RKO (cell line): ENCODE measurements at places on chromosomes 5 and 9.

DNA sequence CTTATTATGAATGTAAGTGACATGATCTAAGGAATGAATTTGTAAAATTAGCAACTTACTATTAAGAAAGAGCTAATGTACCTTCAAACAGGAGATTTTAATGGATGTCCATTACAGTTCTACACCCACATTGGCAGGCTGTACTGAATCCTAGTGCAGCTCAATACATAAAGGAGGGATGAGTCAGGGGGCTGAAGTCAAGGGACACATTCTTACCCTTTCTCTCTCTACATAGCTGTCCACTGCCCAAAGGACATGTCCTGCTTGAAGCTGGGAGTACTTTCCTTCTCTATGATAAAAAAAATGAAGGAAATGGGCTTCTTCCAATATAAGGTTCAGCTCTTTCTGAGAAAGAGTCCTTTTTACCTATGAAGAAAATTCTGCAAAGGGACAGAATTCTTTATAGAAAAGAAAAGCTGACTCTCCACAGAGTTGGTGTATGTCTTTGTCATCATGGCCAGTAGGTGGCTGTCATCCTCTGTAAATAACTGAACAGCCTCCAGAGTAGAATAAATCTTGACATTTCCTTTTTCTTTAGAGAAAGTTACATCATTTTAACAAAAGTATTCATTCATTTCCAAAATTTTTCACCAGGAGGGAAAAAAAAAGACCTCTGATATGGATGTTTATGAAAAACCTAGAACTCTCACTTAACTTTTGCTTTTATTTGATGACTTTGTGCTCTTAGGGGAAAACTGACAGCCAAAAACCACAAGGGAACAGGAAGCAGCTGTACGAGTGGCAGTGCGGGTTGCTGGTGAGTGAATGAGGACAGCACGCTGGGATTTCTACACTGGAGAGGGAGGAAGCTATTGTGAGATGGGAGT lies 13.1 kb upstream of the IFNA14 start:
- DNase-seq: peak; percentile 65

DNA sequence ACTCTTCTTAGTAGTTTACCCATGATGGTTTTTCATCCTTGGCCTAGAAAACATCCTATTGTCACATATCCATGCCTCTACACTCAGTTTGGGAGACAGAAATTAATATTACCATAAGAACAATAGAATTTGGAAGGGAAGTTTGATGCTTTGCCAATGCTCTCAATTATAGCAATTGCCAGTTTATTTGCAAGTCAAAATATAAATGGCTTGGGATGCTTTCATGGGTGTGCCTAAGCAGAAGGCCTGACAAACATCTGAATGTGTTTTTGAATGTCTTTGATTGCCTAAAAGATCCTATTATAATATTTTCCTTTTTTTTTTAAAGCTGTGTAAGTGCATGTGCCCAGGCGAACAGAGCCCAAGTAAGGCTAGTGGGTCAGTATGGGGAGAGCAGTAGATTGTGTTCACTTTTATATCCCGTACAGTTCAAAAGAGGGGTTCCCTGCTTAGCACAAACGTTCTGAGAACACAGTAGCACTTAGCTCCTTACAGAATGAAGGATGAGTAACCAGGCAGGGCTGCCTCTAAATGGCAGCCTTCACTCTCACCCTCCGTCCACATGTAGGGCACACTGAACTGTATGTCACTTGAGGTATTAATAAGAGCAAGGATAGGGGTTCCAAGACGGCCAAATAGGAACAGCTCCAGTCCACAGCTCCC lies 56.0 kb upstream of the AGXT2 start:
- DNase-seq: no peak

DNA sequence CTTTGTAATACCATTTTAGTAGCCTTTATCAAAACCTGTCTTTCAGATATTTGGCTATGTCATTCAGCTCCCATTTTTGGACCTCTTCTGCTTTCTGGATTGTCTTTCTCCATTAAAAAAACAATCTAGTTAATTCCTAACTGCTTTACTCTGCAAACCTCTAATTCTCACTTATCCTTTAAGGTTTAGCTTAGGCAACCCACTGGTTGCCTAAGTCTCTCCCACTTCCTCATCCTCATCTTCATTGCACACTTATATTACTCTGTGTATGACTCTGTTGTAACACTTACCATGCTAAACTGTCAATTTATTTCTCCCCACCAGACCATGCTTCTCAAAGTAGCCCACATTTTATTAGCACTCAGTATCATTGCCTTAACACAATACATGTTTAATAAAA lies 205.0 kb upstream of the DMRTA1 start:
- no peak for DNase-seq

DNA sequence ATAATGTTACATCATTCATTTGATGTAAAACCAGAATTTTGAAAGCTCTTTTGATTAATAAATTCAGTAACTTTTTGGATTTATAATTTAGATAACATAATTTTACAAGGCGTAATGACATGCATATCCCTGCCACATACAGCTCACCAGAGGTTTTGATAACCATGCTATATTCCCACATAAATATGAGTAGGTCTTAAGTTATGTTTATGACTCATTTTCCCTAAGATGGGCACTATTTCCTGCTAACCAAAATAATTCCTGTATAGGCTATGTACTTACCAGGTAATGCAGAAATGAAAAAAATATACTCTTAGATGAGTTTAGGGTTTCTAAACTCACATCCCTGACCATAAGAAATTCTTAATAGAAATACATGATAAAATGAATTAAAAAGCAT lies 93.9 kb upstream of the EDIL3 start:
- peak; percentile 37 for DNase-seq

GRCh38 chr5:31916327-31916726 lies 257.8 kb downstream of the GOLPH3 start:
- no peak for DNase-seq

GRCh38 chr5:15639288-15639687 lies 139.3 kb downstream of the FBXL7 start:
- DNase-seq: no peak

DNA sequence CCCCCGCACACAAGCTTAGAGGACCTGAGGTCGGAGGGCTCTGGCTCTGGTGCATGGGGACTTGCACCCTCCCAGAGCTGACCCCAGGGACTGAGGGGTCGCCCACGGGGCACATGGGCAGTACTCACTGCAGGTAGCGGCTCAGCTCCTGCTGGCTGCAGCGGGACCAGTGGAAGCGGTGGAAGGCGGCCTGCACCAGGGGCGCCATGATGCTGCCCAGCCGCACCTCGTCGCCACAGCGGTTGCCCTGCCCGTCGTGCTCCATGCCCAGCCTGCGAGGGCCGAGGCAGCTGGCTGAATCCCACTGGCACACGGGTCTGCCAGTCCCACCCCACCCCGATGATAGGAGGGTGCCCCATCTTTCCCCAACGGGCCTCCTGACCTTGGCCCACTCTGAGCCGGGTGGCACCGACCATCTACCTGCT lies 93.8 kb downstream of the ZNF354C start:
- DNase-seq: no peak

GRCh38 chr5:168592014-168592368 lies 12.8 kb upstream of the PANK3 start:
- DNase-seq: no peak

GRCh38 chr5:68350176-68350575 lies 134.6 kb downstream of the PIK3R1 start:
- DNase-seq: no peak

DNA sequence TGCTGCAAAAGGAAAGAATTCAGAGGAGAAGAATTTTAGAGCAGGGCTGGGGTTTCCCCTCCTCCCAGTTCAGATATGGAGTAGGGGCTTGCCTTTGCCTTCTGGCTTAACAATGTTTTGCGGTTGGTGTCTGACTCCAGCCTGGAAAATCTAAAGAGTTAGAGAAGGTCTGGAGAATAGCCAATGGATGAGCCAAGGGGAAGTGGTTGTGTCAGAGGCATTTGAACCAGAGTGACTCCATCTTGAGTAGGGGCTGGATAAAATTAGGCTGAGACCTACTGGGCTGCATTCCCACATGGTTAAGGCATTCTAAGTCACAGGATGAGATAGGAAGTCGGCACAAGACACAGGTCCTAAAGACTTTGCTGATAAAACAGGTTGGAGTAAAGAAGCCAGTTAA lies 133.7 kb downstream of the DIRAS2 start:
- no peak for DNase-seq

GRCh38 chr9:124392871-124393460 lies 22.3 kb downstream of the PSMB7 start:
- DNase-seq: peak; percentile 99

DNA sequence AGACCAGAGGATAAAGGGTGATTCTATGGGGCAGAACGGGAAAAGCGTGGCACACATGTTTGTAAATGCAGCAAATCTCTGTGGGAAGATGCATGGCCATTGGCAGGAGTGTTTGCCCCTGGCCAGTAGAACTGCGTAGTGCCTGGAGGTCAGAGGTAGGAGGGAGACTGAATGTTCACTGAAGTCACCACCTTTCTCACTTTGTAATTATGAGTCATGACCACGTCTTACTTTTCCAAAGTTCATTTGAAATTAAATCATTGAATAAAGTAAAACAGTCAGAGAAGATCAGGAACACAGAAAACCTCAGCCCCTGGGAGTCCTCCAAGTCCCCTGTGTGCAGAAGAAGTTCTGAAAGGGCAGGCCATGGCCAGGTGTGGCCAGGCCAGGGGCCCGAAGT lies 4.6 kb downstream of the PTGES start:
- peak; percentile 44 for DNase-seq

- DNase-seq: peak; percentile 62
Measured at GRCh38 chr5:6820851-6821479, 107.7 kb downstream of the TENT4A start.

DNA sequence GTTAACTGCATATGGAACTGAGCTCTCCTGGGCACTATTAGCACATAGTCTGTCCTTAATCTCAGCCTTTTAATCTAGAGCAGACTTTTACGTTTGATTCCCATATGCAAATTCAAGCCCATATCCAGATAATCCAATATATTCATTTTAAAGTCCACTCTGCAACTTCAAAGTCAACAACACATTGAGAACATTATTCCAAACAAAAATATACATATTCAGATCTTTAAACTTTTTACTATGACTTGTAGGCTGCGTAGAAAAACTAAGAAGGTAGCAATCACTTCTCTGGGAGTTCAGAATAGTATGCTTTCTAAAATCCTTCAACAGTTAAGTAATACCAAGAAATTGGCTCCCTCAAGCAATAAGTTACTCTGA lies 499.4 kb downstream of the SPATA31D1 start:
- DNase-seq: no peak

DNA sequence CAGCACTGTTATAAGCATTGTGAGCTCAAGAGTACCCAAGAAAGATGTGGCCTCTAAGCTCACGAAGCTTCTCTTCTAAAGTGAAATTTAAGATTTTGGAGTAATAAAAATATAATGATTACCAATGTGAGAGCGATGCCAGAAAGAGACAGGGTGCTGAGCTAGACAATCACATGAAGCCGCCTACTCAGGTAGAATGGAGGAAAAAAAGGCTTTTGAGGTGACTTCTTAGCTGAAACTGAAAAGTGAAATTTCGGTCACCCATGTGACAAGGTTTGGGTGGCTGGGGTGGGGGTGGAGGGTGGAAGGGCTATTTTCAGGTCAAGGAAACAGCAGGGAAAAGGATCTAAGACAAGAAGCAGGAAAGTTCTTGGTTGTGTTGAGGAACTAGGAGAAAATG lies 388.2 kb upstream of the WWC1 start:
- DNase-seq: no peak

- peak; percentile 98 for DNase-seq
Measured at GRCh38 chr9:38047301-38048251, 21.5 kb downstream of the SHB start.

- no peak for DNase-seq
Measured at GRCh38 chr5:97980291-97980690, 793.2 kb upstream of the RGMB start.

DNA sequence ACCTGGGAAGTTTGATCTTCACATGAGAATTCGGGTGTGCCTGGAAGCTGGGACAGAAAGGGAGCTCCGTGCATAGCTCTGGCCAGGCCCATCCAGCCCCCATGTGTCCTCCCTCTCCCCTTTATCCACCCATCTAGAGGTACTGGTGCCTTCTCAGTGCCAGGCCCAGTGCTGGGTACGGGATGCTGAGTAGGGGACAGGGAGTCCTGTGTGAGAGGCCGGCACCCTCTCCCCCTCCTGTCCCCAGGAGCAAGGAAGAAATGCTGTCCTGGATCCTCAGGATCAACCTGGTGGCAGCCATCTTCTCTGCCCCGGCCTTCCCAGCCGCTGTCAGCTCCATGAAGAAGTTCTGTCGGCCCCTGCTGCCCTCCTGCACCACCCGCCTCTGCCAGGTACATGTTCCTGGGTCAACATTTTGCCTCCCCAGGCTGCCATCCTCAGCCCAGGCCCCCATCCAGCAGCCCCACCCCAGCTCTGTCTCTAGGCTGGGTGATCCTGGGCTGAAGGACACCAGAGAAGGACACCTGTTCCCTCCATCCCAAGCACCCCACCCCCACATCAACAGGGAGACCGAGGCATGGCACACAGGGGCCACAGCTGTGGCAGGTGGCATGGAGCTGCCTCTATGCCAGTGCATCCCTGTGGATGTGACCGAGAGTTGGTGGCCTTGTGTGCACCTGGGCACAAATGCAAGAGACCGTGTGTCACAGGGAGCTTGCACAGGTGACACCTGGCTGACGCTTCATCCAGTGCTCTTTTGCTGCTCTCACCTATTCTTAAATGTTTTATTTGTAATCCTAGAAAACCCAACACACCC lies 43.0 kb downstream of the PSD2 start:
- no peak for DNase-seq

DNA sequence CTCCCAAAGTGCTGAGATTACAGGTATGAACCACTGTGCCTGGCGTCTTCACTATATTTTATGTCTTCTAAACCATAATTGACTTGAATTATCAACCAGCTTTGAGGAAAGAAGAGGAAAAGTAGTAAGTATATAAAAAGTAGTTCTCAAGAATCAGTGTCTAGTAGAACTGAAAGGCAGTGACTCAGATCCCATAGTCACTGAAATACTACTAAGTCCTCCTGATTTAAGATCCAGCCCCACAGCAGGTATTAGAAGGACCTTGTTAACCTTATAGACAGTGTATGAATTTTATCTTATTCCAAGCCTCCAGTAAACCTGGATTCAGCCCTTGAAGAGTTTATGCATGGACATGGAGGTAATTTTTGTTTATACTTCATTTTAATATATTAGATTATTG lies 31.5 kb downstream of the LNPEP start:
- no peak for DNase-seq

DNA sequence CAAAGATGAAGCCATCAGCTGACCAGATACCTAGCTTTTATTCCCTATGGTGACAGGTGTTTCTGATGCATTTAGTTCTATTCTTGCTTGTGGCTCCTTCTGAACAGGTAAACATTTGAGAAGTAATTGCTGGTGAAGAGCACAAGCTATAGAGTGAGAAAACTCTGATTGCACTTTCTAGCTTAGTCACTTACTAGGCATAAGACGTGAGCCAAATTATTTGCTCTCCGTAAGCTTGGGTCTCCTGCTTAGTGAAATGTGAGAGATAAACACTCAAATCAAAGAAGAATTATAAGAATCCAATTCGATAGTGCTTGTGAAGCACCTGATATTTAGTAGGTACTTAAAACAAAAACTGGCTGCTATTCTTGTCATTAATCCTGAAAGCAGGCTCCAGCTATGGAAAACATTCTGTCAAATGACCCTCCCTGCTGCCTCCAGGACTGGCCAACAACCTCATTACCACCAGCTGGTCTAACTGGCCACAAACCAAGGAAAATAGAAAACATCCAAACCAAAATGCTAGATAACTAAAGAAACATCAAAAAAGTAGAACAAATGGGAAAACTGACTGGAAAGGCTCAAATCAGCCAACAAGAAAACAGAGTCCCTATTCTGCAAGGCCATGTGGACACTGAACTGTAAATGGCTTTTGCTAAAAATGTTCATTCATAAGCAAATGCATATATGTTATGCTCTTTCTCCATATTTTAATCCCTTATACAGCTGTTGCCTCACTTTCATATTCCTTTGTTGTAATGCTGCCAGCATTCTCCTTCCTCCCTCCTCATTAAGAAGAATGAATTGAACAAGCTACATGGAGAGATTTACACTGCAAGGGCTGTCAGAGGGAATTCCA lies 616.1 kb downstream of the DTWD2 start:
- DNase-seq: no peak
